Left renal pelvis (tissue), 4 donors: ENCODE measurements at places on chromosomes 12 and 14.

DNA sequence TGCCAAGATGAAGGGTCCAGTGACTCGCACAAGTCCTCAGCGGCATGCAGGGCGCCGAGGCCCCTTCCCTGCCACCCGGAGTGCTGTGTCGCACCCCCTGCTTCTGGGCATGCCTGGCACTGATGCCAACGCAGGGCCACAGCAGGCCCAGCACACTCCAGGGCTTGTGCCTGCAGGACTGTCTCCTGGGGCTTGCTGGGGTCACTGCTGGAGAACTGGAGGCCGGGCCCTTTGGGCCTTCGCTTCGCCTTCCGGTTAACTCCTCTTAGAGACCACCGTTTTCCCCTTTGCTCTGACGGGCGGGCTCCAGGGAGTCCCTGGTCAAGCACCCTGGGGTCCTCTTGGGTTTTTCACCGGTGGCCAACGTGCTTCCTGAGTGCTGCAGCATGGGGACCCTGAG, 79.6 kb downstream of the WDR20 start:
- DNase-seq, result no peak

GRCh38 chr12:89476904-89477595, 47.5 kb downstream of the GALNT4 start:
- DNase-seq, result no peak

- no peak for DNase-seq
These were observed 61.6 kb downstream of the WDR20 start for GRCh38 chr14:102201353-102201738.

DNA sequence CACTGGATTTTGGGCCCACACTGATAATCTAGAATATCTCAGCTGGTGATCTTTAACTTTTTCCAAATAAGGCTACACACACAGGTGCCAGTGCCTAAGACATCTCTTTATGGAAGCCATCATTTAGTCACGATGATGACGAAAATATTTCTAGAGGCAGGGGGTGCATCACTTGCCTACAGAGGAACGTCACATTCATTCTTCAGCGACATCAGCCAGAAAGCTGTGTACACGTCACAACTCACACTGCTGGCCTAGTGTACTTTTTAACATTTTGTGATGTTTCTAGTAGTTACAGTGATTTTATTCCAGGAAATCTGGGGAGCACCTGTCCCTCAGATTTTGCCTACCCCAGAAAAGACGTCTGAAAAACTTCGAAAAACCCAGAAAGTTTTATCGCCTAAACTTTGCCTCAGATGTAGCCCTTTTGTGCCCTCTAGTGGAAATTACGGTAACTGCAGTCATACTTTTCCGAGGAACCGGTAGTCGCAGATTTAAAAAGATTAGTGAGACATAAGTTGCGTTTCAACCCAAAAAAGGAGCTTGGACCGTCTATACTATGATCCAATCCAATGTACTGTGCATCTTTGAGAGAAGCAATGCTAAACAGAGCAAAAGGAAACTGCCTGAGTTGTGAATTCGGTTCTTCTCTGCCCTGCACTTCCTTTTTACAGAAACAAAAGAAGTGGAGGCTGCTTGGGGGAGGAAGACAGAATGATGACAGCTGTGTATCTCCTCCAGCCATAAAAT, 64.3 kb upstream of the STON2 start:
- peak; percentile 70 for DNase-seq

GRCh38 chr14:44576356-44576755, 69.3 kb upstream of the FSCB start:
- DNase-seq, result no peak

GRCh38 chr12:98149270-98149669, 366.1 kb upstream of the TMPO start:
- DNase-seq, result no peak

DNA sequence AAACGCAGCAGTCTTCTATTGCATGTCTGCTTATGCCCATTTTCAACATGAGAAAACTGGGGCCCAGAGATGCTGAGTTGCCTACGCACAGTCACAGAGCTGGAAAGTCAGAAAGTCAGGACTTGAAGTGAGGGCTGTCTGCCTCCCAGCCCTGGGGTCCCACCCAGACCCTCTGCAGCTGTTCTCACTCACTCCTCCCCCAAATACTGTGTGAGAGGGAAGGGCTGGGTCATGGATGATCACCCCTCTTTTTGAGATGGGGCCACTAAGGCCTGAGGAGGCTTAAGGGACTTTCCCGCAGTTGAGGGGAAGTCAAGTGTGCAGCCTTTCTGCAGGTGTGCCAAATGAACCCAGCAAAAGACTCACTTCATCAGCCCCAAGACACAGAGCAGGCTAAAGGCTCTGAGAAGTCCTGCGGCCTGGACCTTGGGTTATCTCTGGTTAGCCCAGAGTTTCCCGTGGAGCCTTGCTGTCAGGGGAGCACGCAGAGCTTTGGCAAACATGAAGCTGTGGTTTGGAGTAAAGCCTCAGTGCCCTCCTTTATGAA, 18.7 kb downstream of the DTX1 start:
- no peak for DNase-seq

DNA sequence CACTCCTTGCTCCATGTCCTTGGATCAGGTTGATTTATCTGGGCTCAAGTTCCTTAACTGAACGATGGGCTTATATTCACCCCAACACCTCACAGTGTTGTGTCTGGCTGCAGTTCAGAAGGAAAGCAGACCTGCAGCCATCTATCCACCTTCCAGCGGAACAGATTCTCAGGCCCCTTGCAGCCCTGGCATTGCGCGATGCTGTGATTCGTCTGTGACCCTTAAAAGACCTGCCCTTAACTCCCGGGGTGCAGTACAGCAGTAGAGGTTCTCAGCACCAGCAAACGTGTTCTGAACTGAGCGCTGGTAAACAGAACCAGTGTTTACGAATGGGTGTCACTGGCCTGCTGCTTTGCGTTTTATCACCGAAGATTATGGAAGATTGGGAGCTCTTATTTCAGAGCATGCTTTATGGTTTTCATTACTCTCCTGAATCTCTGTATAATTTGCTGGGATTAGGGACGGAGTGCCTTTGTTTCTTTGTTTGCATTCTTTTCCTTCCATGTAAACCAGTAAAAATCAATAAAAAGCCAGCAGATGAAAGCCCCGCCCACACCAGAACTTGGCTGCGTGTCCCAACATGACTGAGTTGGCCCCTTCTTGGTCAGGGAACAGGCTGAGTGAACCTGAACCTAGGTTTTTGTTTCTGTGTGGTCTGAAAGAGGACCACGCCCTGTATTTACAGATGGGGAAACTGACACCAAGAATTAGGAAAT, 286.7 kb upstream of the CRY1 start:
- DNase-seq, result no peak
